Stimulated activated CD8-positive, alpha-beta memory T cell treated with anti-CD3 and anti-CD28 coated beads, Interleukin-15, amount 100 ng/mL, for 4 hours (primary cell): ENCODE measurements at places on chromosomes 5 and 9.
A peak's percentile ranks its signal among the peaks of the same experiment; 100 is the strongest.

- no peak for DNase-seq
Observed at GRCh38 chr5:52491071-52491787, 296.5 kb upstream of the ITGA1 start.

- DNase-seq = no peak
Observed at GRCh38 chr5:15683332-15683731, 183.4 kb downstream of the FBXL7 start.

- peak; percentile 90 for DNase-seq
Observed at GRCh38 chr9:37485389-37486255, at the start of gene POLR1E. Gene POLR1E (plus strand): TSS chr9:37485948. CDS start chr9:37486048, 100 bp downstream.

DNA sequence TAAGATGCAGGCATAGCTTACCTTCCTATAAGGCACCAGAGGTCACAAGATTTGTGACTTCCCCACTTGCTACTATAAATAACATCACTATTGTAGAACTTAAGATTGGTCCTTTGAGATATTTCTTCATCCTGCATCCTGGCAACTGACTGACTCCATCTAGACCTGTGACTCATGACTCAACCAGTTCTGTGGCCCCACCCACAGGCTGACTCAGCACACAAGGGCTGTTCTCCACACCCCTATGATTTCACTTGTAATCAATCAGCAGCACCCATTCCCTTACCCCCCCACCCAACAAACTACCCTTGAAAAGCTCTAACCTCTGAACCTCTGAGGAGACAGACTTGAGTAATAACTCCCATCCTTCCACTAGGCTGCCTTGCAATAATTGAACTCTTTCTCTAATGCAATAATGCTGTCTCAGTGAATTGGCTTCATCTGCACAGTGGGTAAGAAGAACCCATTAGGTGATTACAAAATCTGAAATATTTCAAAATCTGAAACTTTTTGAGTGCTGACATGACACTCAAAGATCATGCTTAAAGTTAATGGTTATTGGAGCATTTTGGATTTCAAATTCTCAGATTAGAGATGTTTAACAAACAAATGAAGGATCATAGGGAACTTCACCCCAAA is 296.7 kb downstream of the ARL15 start:
- no peak for DNase-seq

- no peak for DNase-seq
Observed at GRCh38 chr5:84218546-84218945, 166.1 kb downstream of the EDIL3 start.

DNA sequence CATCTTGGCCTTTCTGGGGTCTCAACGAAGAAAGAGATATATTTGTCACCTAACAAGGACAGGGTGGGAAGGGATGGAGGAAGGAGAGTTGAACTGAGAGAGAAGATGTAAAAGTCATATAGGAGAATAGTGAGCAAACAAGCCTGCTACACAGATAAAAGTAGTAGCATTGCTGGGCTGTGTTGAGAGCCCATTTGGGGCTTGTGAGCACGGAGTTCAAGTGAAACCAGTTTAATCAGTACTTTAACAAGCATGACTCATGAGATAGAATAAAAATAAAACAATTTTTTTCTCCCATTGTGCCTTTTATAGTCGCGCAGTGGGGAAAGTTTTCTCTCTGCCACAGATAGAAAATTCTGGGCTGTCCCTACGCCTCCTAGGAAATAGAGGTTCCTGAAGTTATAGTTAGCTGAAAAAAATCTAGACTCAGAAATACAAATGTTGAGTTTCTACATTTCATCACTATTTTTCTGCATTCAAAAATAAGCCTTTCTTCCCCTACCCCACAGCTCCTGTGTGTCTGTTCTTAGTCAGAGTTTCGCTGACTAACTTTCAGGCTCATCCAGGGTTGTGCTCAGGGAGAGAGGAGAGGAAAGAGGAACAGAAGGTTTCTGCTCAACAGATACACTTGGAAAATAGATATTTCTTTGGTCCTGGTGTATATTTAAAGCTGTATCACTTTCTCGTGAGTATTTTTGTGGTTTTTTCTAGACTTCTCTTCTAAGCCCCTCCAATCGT is 395.8 kb upstream of the ADAMTSL1 start:
- no peak for DNase-seq

DNA sequence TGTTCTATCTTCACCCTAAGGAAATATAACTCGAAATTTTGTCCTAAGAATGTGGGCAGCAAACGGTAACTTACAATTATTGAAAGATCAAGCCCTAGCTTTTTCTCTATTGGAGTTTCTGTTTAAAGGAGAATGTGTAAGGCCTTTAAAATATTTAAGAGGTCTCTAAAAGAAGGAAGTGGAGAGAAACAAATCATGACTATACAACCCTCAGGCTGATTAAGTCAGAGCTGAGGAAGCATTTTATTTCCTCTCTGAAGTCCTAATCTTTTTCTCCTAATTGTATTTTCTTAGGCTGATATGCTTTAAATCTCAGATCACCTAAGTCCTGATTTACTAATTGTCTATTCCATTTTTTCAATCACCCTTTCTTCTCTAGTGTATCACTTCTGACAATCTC is 1708.8 kb upstream of the C9orf72 start:
- no peak for DNase-seq

GRCh38 chr5:153983885-153984284 is 54.8 kb downstream of the FAM114A2 start:
- DNase-seq = no peak

GRCh38 chr9:6739218-6739617 is 18.6 kb upstream of the KDM4C start:
- DNase-seq = no peak

DNA sequence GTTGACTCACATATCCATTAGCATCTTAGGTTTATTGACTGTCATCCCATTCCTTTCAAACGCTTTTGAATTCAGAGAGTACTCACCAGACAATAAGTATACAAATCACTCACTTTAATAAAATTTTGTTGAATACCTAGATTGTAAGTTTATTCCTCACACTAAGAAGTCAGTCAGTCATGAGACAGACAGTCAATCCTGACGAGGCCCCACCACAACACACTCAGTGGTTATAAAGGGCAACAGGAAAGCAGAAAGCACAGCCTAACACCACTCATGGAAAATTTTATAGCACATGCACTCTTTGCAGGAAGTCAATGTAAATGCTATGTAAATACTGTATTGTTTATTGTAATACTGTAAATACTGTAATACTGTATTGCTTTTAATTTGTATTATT is 176.3 kb upstream of the PTGER4 start:
- no peak for DNase-seq

GRCh38 chr5:83752700-83753099 is 32.0 kb upstream of the HAPLN1 start:
- DNase-seq = no peak

DNA sequence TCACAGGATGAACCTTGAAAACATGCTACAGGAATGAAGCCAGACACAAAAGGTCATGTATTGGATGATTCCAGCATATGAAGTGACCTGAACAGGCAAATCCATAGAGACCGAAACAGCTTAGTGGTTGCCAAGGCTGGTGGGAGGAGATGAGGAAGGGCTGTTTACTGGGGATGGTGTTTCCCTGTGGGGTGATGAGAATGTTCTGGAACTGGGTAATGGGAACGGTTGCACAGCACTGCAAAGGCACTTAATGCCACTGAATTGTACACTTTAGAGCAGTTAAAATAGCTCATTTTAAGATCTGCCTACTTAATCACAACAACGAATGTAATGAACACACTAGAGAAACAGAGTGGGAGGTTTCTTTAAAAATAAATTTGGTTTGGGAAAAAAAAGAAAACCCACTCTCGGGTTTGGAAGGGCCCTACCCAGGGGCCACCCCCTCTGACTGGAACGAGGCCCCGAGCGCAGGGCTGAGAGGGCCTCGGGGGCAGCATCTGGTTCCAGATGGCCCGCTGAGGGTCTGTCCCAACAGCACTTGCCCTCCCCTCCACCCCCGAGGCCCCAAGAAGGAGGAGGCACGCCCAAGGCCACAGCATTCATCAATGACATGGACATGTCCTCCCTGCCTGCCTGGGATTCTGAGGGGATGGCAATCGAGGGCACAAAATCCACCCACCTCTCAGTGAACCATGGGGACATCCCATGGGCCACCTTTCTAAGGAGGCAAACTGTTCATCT is 31.7 kb downstream of the SARDH start:
- no peak for DNase-seq

GRCh38 chr5:41835645-41836044 is 34.6 kb downstream of the OXCT1 start:
- DNase-seq = no peak

- no peak for DNase-seq
Observed at GRCh38 chr5:152990649-152991048, 499.8 kb upstream of the GRIA1 start.

DNA sequence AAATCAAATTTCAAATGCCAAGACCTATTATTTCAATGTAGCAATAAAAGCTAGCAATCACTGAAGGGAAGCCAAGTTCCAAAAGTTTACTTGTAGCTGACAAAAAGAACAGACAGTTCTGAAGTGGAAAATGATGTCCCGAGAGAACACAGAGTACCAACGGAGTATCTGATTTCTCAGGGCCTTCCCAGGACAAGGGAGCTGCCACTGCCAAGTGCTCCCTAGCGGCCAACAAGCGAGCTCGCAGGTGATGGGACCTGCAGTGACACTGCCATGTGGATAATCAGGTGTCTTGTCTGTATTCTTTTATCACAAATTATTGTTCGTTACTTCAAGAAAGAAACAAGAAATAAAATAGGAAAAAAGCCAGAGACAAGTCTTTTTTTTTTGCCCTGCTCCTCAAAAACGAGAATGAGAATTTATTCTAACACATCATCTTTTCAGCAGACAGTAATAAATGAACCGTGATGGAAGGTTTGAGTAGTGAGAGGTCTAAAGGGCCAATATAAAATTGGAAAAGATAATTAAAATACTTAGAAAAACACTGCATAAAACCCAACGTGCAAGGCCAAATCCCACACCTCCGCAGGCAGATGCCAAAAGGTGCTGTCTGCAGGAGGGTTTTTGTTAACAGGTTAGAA is 159.4 kb downstream of the MYO10 start:
- DNase-seq = no peak
